ENCODE measurements at places on chromosomes 4 and X.

DNA sequence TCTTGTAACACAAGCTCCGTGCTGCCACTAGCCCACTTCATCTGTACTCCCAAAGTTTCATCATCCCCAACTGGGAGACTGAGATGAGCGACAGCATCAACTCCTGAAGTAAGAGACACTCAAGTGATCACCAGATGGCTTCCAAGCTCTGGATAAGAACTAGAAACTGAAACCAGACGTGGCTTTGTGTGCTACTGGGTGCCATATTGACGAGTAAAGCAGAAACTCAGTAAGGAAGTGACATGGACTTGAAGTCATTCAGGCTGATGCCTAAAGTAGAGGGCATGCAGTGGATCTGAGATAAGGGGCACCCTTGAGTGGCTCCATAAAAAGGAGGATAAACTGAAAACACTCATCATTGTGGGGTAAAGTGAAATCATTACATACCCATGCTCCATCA, 72.4 kb downstream of the PCYT1B start:
- DNase-seq = no peak

GRCh38 chr4:111228874-111229273, 606.0 kb upstream of the PITX2 start:
- DNase-seq = peak; percentile 58

DNA sequence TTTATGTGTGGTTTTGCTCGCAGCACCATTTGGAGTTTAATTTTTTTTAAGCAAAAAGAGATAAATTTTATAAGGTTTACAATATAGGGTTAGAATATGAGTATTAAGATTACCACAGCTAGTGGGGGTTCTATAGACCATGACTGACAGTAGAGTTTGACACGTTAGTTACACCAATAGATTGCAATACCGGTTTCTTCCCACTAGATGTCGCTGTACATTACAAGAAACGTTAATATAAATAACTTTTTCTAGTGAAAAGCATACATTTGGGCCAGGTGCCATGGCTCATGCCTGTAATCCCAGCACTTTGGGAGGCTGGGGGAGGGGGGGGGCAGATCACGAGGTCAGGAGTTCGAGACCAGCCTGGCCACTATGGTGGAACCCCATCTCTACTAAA, 433.6 kb downstream of the MAGEB5 start:
- DNase-seq = no peak

DNA sequence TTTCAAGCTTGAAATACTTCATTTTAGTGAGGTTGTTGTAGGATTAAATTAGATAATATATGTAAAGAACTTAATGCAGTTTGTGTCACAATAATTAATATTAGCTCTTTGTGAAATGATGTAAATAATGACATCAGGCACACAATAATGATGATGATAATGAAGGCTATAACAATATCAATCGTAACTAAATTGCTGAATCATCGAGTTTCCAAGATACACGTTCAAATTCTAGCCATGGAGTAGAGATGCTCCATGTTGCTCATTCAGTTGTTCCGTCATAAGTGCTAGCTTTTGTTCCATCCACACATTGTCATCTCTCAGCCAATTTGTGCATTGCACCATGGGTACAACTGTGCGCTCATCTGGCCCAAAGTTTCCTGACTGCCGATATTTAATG, 83.1 kb downstream of the CPXCR1 start:
- DNase-seq = no peak

GRCh38 chr4:138870737-138871554, 144.6 kb upstream of the NOCT start:
- DNase-seq = peak; percentile 33
